ENCODE measurements at places on chromosomes 3 and 15.

DNA sequence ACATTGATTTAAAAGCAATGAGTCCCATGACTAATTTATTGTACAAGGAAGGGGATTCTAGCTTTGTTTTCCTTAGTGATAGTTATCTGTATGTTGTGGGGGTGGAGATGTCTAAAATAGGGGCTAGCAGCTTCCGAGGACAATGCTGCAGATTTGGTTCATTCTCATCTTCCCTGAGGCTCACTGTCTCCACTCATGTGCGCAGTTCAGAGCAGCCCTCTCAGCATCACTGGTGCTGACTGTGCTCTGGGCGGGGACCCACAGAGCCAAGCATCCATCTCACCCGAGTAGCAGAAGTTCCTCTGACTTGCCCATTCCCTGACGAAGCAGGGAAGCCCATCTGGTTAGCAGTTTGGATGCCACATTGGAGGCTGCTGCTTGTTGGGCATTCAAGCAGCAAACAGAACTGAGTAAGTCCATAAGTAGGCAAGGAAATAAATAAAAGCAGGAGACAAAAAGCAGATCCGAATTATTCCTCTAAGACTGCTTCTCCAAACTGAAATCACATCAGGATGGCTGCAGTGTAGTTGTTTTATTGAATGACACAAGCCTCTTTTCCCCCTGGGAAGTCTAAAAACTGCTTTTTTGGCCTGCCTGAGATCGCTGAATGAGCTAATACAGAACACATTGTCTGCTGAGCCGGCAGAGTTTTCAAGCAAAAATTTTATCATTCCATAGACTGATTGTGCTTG, 27.5 kb downstream of the RARB start:
- DNase-seq, result no peak

DNA sequence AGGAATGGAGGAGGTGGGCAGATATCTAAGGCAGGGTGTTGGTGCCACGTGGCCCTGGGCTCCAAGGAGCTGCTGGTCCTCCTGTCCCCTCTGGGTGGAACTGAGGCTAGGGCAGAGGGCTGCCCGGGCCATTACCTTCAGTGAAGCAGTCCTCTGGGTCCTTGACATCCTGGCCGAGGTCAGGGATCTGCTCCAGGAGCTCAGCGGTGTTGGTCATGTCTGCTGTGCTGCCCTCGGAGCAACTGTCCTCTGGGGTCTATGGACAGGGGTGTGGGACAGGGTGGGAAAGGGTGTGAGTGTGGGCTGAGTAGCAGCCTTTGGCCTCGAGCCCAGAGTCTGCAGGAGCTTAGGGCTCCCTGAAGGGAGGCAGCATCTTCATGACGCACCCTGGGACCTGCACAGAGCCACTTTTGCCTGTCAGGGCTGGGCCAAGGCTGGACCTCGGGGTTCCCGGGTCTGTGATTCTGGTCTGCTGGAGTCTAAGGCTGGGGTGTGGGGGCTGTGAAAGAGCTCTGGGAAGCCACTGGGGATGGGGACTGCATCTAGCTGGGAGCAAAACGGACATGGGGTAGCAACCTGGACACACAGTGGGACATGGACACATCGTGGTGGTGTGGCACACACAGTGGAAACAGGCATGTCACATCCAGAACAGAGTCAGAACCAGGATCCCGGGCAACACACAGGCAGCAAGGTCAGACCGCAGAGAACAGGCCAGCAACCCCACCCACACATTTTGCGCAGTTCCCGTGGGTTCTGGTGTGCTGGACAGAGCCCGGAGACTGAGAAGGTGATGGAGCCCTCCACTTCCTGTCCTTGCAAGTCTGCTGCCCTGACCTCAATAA, 72.7 kb downstream of the SCN5A start:
- no peak for DNase-seq

- no peak for DNase-seq
These were observed 2.7 kb downstream of the GAP43 start for GRCh38 chr3:115626006-115626409.

- no peak for DNase-seq
These were observed 117.9 kb downstream of the ADCY5 start for GRCh38 chr3:123331006-123331405.

GRCh38 chr15:29765898-29766527, 56.3 kb downstream of the TJP1 start:
- DNase-seq, result no peak

DNA sequence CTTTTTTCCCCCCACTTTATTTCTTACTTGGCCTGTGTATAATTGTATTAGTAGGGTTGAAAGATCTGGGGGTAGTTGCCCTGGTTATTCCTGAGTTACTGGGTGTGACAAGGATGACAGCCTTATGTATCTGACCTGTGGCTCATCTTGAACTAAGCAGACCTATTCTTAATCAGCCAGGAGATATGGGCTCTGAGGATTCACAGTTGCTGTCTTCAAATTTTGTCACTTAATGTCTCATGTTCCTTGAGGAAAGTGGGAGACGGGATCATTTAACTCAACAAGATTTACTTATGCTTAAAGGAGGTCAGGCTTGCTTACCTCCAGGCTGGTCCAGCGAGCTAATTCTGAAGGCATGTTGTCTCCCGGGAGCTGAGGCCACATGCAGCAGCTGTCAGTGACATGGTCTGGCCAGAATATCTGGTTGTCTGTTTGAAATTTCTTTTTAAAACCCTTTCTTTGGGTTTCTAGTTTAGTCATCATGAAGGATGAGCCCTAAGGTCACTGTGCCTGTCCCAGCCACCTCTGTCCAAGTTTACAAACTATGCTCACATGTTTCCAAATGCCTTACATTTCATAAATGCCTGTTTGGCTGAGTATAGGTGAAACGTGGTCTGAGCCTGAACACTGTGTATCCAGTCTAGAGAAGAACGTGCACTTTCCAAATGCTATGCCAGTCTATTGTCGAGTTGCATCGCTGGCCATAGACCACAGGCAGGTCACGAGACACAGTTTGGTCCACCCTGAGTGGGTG, 26.8 kb downstream of the LRTM1 start:
- DNase-seq, result no peak

- DNase-seq, result no peak
These were observed 31.6 kb upstream of the SEMA3F start for GRCh38 chr3:50123394-50124051.

DNA sequence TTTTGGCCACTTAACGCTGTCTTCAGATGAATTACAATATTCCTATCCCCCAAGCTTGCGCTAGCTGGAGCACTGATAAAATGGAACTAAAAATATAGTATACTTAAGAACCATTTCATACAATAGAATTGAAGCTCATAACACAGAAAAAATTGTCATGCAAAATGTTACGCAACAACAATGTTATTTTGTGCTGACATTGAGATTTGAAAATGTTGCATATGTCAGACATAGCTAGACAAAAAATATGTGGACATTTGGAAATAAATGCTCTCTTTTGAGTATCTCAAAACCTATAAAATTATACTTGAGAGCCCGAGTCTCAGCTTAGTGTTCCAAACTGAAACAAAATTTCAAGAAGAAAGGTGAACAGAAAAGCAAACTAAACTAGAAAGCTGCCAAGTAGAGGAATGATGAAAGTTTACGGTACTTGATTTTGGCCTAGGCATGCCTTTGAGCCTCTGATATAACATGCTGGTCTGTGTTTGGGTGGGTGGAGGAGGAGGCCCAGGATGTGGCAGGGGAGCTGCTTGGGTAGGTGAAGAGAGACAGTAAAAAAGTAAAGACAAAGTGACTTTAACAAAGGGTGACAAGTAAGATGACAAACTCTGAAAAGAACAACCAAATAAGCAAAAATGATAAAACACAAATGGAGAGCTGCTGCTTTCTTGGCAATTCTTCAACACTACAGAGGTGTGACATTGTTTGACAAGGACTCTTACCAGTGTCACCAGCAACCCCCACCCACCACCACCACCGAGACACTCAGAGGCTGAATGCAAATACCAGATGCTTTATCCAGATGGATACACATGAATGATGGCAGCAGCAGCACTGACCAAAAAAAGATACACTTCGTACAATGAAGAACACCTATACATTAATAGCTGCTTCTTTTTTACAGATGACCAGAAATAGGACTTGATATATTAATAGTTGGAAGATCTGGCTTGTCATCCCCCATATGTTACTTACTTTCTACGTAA, 129.3 kb upstream of the FEZF2 start:
- no peak for DNase-seq

GRCh38 chr3:185076219-185076618, 76.6 kb downstream of the C3orf70 start:
- no peak for DNase-seq

GRCh38 chr3:13308380-13308801, 111.7 kb downstream of the NUP210 start:
- DNase-seq, result no peak

DNA sequence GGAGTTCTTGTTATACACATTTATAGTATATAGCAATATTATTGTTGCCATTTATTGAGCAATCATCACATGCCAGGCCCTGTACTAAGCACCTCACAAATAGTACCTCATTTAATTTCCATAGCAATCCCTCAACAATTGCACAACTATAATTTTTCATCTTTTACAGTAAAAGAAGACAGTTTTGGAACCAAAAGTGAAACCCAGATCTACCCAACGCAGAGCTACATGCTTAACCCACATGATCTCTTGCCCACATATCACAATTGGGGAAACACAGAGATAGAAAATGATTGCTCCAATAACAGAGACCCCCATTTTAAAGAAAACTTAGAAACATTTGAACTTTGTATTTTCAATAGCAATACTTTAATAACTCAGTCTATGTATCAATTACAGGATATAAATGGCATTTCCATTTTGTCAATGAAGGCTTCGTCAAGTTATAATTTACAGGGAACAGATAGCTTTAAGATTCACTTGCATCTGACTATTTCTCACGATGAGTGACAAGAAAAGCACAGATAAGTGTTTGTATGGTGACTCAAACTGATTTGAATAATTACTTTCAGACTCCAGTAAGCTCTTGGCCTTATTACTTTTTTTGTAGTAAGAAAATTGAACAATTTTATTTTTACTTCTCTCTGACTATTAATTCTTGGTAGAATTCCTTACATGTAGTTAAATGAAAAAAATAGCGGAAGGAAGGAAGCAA, 38.7 kb upstream of the CCDC50 start:
- no peak for DNase-seq

GRCh38 chr3:156317462-156318074, 197.2 kb downstream of the KCNAB1 start:
- DNase-seq, result no peak

GRCh38 chr3:72634128-72634527, 214.1 kb downstream of the SHQ1 start:
- DNase-seq, result no peak

DNA sequence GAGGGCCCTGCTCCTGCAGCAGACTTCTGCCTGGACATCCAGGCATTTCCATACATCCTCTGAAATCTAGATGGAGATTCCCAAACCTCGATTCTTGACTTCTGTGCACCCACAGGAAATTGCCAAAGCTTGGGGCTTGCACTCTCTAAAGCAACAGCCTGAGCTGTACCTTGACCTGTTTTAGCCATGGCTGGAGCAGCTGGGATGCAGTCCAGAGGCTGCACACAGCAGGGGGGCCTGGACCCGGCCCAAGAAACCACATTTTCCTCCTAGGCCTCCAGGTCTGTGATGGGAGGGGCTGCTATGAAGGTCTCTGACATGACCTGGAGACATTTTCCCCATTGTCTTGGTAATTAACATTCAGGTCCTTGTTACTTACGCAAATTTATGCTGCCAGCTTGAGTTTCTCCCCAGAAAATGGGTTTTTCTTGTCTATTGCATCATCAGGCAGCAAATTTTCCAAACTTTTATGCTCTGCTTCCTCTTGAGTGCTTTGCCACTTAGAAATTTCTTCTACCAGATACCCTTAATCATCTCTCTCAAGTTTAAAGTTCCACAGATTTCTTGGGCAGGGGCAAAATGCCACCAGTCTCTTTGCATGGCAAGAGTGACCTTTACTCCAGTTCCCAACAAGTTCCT, 11.8 kb upstream of the MYO5A start:
- no peak for DNase-seq

GRCh38 chr15:40845036-40845435, 1.2 kb downstream of the SPINT1 start:
- DNase-seq, result no peak

- DNase-seq, result peak; percentile 83
These were observed 57.5 kb downstream of the CACNA2D2 start for GRCh38 chr3:50445919-50446318.

DNA sequence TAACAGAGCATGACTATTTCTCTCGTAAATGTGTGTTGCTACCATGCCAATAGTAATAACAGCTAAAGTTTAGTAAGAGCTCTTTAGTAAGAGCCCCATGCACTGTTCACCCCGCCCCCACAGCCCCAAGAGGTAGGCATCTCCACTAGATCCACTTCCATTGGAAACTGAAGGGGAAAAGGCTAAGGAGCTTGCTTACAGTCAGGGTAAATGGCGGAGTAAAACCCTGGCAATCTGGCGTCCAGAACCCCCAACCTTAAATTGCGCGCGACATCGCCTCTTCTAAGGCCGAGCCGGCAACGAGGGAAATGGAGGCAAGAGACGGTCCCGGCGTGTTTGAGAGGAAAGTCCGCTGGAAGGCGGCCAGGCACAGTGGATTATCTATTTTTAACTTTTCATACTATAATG, 654 bp upstream of the C3orf38 start:
- DNase-seq, result peak; percentile 41

DNA sequence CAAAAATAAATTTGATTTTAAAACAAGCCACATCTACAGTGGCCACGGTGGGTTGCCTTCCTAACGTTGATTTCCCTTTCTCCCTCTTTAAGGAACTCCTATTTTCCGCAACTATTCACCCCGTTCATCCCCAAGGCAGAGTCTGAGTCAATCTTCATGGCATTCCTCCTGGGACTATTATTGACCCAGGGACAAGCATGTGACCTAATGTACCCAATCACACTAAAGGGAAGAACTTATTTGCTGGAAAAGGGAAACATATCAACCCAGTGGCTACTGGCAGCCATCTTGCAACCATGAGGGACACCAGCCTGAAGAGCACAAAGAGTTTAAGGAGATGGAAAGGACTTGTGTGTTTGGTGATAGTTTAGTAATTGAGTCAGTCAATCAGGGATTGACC, 55.4 kb upstream of the ARHGEF3 start:
- DNase-seq, result no peak

GRCh38 chr3:86702381-86702958, 288.5 kb downstream of the VGLL3 start:
- no peak for DNase-seq

DNA sequence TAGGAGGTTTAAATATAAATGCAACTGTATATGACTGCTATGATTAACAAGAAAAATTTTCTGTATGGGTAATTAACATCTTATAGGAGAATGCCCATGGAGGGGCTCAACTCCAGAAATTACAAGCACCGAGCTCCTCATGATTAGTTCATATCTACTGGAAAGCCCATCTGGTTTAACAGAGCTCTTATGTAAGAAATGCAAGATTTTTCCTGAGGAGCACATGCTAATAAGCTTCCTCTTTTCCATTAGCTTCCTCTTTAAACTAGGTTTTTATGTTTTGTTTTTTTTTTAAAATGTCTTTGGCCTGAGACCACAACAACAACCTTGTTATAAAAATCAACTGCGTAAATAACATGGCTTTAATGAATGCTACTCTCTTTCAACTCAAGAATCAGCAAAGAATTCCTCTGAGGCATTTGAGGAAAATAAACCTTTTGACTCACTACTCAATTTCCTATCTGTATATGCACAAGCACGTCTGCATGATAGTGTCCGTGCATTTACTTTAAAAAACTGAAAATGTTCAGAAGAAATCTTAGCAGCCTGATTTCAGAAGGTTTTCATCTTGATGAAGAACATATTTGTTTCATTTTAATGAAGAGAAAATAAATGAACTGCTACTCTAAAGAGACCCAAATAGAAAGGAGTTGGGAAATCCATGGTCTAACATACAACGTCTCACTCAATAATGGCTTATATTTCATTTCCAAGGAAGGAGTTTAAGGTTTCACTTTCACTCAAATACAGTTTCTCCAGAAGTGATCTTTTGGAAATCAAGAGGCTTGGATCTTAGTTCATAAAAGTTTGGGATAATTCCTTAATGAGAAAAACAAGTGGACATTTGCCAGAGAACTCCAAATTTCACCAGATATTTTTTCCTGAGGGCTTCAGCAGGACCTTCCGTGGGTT, 180.8 kb downstream of the KCNAB1 start:
- no peak for DNase-seq
